Cortex of kidney (tissue), 1 donor: ENCODE measurements at places on chromosomes 3 and 15.

GRCh38 chr3:158434412-158435038, 136.5 kb upstream of the MLF1 start:
- DNase-seq = no peak

DNA sequence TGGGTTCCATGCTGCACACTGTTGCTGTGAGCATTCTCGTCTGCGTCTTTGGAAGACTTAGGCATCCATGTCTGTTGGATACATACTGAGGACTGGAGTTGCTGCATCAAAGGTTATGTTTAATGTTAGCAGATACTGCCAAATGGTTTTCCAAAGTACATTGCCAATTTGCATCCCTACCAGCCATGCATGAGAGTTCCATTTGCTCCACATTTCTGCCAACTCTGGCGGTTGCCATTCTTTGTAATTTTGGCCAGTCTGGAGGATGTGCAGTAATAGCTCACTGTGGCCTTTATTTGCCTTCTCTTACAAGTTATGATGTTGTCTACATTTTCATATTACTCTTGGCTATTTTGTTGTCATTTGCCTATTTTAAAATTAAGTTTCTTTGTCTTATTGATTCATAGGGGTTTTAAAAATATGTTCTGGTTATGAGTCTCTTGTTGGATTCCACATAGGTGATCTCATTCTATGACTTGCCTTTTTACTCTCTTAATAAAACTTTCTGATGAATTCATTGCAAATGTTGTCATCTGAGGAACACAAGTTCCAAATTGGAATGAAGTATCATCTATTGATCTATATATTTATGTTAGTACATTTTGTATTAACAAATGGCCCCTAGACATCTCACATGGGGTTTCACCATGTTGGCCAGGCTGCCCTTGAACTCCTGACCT, 42.1 kb downstream of the FBLN2 start:
- no peak for DNase-seq

DNA sequence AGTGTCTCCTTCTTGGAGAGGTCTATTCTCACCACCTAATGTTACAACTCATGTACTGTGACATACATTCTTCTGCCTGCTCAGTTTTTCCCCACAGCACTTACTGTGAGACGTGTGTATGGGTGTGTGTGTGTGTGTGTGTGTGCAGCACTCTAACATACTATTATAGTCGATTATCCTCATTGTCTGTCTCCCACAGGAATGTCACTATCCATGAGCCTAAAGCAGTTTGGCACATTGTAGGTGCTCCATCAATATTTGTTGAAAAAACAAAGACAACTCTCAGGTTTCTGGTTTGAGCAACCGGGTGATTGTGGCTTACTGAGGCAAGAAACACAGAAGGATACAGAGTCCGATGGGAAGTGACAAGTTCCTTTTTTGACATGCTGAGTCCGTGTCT, 8.6 kb upstream of the ZNF148 start:
- DNase-seq = no peak

- DNase-seq = no peak
Measured at GRCh38 chr15:53247041-53247708, 457.0 kb upstream of the ONECUT1 start.

DNA sequence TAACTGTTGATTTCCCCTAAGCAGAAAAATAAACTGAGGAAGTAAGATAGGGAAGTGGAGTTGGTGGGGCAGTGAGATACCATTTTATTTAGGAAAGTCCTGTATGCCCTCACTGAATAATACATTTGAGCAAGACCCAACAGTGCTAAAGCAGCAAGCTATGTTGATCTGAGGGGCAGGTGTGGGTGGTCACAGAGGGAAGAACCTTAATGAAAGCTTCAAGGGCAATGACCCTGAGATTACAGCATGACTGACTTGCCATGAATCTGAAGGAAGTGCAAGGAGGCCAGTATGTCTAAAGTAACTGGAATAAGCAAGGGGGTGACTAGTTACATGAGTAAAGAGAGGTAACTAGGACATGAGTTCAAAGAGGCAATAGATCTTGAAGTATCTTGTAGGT, 159.5 kb downstream of the CD47 start:
- no peak for DNase-seq

DNA sequence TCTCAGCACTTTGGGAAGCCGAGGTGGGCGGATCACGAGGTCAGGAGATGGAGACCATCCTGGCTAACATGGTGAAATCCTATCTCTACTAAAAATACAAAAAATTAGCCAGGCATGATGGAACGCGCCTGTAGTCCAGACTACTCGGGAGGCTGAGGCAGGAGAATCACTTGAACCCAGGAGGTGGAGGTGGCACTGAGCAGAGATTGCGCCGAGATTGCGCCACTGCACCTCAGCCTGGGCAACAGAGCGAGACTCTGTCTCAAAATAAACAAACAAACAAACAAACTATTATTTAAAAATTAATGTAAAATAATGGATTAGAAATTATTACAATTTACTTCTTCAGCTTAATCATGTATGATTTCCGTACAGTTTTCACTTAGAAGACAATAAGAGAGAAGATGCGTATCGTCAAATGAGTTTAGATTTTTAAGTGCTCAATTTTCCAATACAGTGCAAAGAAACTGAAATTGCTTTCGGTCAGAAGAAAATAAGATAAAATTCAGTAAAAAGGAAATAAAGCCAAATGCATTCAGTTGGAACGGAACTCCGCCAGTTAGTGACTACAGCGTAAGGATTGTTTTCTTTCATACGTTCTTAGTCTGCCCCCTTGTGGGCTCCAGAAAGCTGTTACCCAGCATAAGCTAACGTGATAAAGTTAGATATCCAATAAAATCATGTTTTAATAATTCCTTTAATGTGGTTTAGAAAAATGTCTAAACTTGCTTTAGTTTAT, 24.8 kb downstream of the AADAC start:
- no peak for DNase-seq

GRCh38 chr3:3346556-3346955, 167.1 kb upstream of the CRBN start:
- DNase-seq = no peak

GRCh38 chr3:26437678-26438077, 184.9 kb upstream of the LRRC3B start:
- DNase-seq = no peak

DNA sequence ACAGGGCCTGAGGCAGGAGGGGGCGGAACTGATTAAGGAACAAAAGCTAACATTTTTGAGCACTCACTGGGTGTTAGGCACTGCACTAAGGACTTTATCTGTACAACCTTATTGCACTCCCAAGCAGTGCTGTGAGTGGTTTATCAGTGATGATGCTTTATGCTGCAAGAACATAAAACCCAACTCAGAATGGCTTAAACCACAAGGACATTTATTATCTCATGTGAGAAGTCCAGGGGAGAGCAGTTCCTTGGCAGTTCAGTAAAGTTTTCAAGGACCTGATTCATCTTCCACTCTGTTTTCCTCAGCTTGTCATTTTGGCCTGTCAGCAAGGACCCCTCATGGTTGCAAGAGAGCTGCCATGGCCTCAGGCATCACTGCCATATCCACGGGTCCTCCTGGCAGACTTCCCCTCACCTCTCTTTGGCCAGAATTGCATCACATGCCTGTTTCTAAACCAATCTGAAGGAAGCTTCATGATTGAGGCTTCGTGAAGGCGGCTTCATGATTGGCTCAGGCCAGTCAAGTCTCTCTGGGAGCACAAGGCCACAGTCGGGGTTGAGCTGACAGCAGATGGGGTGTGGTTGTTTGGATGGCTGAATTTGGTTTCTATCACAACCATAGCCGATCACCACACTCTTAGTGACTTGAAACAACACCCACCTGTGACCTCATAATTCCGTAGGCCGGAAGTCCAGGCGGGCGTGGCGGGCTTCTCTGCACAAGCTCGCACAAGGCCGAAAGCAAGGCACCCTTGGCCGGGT, 15.8 kb downstream of the EFCC1 start:
- no peak for DNase-seq

DNA sequence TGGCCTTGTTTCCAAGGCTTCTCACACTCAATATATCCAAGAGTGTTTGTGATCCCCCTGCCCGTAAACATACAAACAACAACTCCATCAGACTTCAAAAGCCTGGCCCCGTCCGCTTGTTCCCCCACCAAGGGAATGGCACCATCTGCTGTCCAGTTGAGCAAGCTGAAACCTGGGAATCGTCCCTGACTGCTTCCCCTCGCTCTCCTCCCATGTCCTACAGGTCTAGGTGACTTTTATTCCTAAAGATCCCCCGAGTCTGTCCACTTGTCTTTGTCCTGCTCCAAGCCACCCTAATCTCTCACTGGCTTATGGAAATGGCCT, 27.9 kb upstream of the FAM174B start:
- DNase-seq = no peak

GRCh38 chr3:16515885-16516420, 2.5 kb upstream of the RFTN1 start:
- DNase-seq = no peak

- no peak for DNase-seq
Measured at GRCh38 chr3:73073091-73073707, 11.7 kb downstream of the EBLN2 start.

DNA sequence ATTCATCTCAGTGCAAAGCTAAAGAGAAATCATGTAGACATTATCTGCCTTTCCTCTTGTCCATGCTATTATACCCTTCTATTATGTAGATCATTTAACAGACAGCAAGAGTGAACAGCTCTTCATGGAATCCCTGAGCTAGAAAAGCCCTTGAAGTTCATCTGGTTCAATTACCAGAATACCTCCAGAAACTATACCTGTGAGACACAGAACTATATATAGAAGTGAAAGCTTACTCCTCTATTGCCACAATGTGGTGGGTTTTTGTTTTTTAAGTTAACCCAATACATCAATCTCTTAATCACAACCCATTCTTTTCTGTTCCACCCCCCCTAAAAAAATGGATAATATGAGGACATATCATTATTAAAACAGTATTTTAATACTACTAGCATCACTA, 347.7 kb downstream of the PLCL2 start:
- DNase-seq = no peak

- no peak for DNase-seq
Measured at GRCh38 chr3:38226273-38226672, 39.3 kb upstream of the SLC22A13 start.

- DNase-seq = no peak
Measured at GRCh38 chr3:146839727-146840375, 234.7 kb upstream of the PLSCR5 start.

DNA sequence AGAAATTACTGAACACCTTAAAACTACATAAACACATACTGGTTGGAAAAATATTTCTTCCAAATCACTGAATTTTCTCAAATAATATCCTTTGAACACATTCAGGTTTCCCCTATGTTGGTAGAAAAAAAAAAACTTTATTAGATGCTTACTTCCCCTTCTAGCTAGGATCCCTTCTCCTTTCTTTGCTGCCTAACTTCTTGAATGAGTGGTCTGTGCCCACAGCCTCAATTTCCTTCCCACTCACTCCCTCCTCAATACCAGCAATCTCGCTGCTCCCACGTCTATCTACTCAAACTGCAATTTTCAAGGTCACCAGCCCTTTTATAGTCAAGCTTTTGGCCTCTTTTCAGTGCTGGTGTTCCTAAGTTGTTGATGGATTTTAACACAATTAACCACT, 8.3 kb downstream of the CD200R1 start:
- DNase-seq = no peak

DNA sequence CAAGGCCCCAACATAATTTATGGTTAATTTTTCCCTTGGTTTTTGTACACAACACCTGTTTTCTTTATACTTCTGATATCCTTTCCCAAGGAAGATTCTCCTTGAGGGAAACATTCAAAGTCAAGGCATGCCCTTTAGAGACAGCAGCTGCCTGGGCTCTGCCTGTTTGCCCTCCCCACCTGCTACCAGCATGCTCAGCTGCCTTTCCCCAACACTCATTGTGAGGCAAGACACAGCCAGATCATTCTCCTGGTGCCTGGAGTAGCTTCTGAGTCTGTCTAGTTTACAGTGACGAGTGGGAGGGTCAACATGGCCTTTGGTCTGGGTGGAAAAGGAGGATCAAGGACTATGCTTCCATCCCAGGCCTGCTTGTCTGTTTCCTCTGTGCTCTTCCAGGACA, 132.5 kb downstream of the EPHB1 start:
- no peak for DNase-seq

GRCh38 chr15:93213281-93213680, 124.3 kb upstream of the RGMA start:
- no peak for DNase-seq

DNA sequence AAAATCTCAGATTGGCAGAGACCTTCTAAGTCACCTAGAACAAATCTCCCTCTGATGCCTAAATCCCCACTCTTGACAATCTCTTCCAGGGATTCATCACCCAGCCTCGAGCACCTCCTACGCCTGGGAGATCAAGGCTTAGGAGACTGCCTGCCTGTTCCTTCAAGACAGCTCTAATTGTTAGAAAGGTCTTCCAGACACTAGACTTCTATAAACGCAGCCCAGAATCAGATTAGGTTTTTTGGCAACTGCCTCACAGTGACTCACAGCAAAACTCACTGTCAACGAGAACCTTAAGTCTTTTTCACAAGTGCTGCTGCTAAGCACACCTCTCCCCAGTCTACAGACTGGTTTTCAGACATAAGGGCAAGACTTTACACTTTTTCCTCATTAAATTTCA, 23.1 kb downstream of the SRGAP3 start:
- no peak for DNase-seq

DNA sequence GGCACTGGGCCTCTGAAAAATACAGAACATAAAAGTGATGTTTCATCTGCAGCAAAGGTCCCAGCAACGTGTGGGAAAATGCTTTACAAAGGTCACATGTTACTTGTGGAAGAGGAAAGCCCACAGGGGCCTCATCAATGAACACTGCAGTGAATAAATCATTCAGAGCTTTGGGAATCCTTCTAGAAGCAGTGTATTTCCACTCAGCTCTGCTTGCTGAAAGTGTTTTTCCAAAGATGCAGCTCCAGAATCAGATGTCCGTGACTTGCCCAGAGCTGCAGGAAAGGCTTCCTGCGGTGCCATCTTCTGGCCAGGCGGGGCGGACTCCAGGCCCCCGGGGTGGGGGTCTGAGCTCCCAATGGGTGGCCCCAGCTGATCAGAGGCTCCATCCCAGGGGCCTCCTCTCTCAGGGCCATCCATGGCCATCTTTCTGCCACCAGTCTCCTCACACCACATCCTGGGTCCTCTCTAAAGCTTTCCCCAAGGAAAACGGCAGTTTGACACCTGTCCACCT, 81.5 kb downstream of the C3orf70 start:
- DNase-seq = no peak
